ENCODE measurements at places on chromosomes 3 and 15. TPM values are rescaled to one million over a fixed set of nuclear protein-coding genes. Genes with fewer than 3 reads are reported as not detected.

The ERC2 gene
- 3.8 TPM for total RNA-seq

The MST1R gene
- total RNA-seq, result 29.6 TPM

The CPN2 gene
- 0.72 TPM for total RNA-seq

The LIPH gene
- total RNA-seq, result 14.7 TPM

The GOLIM4 gene
- 29.9 TPM for total RNA-seq

- H3K36me3 ChIP-seq, result no peaks in the 10 kb centered on the region
- no peak for DNase-seq
- H3K27ac ChIP-seq, result no peak overlapping the region
- H3K4me1 ChIP-seq, result no peaks in the 10 kb centered on the region
Measured at GRCh38 chr3:140931016-140931454, 10.6 kb upstream of the SLC25A36 start.

DNA sequence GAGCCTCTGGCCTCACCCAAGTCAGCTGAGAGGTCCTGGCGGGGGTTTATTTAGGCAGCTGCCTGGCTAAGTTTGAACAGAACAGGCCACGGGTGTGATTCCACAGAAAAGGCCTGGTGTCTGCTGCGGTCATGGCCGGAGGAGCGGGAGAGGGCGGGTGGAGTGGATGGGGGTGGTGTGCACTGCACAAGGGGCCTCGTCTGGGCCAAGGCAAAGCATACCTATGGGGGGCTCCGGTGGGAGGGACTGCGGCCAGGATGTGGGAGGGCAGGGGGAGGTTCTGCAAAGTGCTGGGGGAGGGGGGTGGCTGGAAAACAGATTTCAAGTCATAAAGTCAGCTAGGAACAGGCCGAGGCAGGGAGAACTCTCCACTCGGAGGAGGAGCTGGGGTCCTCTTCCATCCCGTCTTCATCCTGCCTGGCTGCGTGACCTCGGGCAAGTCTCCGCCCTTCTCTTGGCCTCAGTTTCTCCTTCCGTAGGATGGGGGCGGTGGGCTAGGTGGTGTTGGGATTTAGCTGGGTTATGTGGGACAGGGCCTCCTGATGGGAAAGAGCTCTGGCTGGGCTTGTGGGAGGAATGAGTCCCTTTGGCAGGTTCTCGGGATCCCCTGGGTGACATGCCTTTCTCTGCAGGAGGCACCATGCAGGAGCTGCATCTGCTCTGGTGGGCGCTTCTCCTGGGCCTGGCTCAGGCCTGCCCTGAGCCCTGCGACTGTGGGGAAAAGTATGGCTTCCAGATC lies 878 bp downstream of the ISLR start:
- H3K4me1 ChIP-seq, result peaks cover 31% of the 10 kb centered on the region
- H3K36me3 ChIP-seq, result no peaks in the 10 kb centered on the region
- H3K4me3 ChIP-seq, result no peak overlapping the region
- H3K27me3 ChIP-seq, result no peaks in the 10 kb centered on the region
- H3K27ac ChIP-seq, result no peak overlapping the region

DNA sequence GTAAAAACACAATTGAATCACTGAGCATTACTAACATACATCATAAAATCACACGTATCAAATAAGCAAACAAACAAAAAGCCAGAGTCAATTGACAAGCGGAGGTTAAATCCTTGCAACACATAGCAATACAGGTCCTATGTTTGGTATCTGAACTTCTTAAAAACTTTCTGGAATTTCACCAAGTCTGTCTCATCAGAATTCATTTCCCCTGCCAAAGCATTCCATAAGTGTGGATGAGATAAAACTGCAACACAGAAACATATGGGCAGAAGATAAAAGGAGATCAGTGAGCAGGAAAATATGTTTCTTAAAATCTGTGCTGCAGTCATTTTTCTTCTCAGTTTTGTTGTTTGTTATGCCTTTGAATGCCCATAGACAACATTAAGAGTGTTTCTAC lies 1155.5 kb downstream of the TBL1XR1 start:
- H3K4me3 ChIP-seq, result no peak overlapping the region
- no peaks in the 10 kb centered on the region for H3K4me1 ChIP-seq
- H3K36me3 ChIP-seq, result no peaks in the 10 kb centered on the region
- H3K27me3 ChIP-seq, result no peaks in the 10 kb centered on the region

GRCh38 chr15:74328331-74329056 lies 39.0 kb downstream of the CYP11A1 start:
- no peaks in the 10 kb centered on the region for H3K36me3 ChIP-seq
- no peaks in the 10 kb centered on the region for H3K27me3 ChIP-seq
- DNase-seq, result no peak
- no peak overlapping the region for H3K27ac ChIP-seq

GRCh38 chr3:21747966-21748555 lies 2.9 kb downstream of the ZNF385D start:
- no peak for DNase-seq
- H3K27me3 ChIP-seq, result no peaks in the 10 kb centered on the region
- H3K36me3 ChIP-seq, result no peaks in the 10 kb centered on the region
- no peak overlapping the region for H3K4me3 ChIP-seq

GRCh38 chr3:170869239-170869590 lies 780 bp downstream of the RPL22L1 start:
- peak overlapping the region; percentile 84 for H3K4me3 ChIP-seq
- H3K27ac ChIP-seq, result no peak overlapping the region
- no peaks in the 10 kb centered on the region for H3K27me3 ChIP-seq

GRCh38 chr3:39127269-39127907 lies 19.9 kb downstream of the TTC21A start:
- H3K27ac ChIP-seq, result no peak overlapping the region
- no peaks in the 10 kb centered on the region for H3K27me3 ChIP-seq
- H3K4me1 ChIP-seq, result peaks cover 7% of the 10 kb centered on the region
- no peaks in the 10 kb centered on the region for H3K36me3 ChIP-seq

DNA sequence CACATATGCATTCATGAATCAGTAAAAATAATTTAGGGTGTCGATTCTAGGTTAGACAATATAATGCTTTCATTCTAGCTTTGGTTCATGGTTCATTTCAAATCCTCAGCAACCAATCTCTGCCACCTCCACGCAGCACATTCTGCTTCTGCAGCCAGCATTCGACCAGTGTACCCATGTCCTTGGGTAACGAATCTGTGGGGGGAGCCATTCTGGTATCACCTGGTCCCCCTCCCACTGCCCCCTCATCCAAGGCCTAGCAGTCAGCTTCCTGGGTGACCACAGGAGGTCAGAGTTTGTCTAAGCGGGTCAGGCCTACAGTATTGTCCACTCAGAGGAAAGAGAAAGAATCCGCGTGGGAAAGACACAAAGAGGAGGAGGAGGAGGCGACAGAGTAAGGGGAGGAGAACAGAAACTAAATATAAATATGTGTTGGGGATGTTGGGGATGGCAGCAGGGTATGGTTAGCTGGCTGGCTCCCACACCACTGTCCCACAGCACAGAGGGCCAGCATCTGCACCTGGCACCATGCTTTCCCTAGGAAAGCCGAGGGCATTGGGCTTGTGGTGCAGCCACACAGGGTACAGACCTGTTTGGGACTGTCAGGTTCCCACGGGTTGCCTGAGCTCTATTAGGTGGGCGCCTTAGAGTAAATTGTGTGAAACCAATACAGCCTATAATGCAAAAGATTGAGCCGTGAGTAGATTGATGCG lies 12.1 kb downstream of the PAK6 start:
- no peak overlapping the region for H3K27ac ChIP-seq
- H3K4me1 ChIP-seq, result peaks cover 8% of the 10 kb centered on the region
- H3K36me3 ChIP-seq, result no peaks in the 10 kb centered on the region
- peaks cover 6% of the 10 kb centered on the region for H3K27me3 ChIP-seq

DNA sequence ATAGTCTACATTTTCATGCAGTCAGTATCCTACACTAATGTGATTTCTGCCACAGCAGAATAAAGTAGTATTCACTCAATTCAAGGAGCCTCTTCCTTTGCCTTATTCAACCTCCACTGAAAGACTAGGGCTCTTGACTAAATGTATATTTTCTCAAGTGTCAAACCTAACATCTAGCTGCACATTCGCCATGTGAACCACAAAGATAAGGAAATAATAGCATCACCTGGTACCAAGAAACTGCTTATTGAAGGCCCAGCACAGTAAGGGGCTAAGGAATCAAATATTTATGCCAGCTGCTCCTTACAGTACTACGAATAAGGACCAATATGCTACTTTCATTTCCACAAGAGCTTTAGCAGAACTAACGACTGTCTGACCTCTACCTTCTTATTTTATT lies 1.3 kb downstream of the SRP14 start:
- H3K27me3 ChIP-seq, result no peaks in the 10 kb centered on the region
- H3K36me3 ChIP-seq, result peaks cover 16% of the 10 kb centered on the region
- peaks cover 3% of the 10 kb centered on the region for H3K4me1 ChIP-seq

- no peaks in the 10 kb centered on the region for H3K27me3 ChIP-seq
- DNase-seq, result peak; percentile 54
- H3K4me3 ChIP-seq, result no peak overlapping the region
- no peaks in the 10 kb centered on the region for H3K36me3 ChIP-seq
- H3K27ac ChIP-seq, result no peak overlapping the region
Measured at GRCh38 chr3:55330355-55330754, 156.8 kb downstream of the WNT5A start.

All from kidney (tissue), 22 donors.